ENCODE measurements at places on chromosomes 5 and 9. TPM values are rescaled to one million over a fixed set of nuclear protein-coding genes. Genes with fewer than 3 reads are reported as not detected.

The PCDHB11 gene
- total RNA-seq: 0.49 TPM

The ANKRD33B gene
- 44.5 TPM for total RNA-seq

The CDK5RAP2 gene
- 20.6 TPM for total RNA-seq

The IFNK gene
- 2.3 TPM for total RNA-seq

GRCh38 chr5:50967009-50967562 is 300.6 kb downstream of the PARP8 start:
- no peak for ATAC-seq

DNA sequence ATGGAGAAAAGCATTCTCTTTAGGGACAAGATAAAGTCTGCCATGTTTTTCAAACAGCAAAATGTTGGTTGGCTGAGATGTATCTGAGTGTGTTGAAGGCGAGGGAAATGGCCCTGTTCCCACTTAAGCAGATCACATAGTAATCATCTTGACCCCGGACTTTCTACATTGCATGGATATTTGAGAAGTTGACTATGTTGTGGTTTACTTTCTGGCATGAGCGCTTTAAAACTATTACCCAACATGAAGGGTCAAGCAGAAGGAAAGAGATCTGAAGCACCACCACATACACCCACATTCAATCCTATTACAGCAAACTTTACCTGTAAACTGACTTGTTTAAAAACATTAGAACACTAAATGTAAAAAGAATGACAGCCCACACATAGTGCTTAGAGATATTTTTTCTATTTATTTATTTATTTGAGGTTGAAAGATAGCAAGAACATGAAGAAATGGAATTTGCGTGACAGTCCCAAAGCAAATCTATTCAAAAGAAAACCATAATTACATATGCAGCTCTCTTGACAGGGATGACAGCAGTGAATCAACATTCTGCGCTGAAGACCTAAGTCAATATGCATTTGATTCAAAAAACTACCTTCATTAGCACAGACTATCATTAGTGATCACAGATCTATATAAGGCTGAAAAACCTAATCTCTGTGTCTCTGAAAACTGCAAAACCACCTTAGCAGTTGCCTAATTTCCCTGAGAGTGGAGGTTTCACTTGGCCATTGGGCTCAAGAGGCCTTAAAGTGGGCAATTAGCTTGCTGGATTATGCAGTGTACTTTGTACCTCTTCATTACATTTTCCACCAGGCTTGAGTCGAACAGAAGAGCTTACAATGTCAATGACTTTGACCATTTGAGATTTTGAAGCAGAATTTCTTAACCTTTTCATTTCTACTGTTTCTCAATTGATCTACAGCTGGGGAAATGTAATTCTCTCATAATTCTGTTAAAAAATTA is 195.0 kb downstream of the PDE4D start:
- no peak for ATAC-seq

DNA sequence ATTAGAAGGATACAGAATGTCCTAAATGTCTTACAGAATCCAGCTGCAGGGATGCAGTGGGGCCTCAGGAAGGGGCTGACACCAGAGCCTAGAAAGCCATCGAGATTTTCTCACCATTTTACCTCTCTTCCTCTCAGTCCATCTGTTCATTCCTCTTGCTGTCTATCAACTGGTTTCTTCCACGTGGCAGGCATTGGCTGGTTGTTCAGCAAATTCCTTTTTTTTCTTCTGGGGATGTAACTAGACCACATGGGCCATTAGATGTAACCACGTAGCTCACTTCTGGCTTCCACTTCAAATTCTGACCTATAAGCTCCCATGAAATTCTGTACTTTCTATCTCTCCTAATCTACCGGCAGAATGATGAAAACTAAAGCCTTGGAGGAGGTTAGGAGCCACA is 93.6 kb upstream of the MTAP start:
- ATAC-seq: no peak

DNA sequence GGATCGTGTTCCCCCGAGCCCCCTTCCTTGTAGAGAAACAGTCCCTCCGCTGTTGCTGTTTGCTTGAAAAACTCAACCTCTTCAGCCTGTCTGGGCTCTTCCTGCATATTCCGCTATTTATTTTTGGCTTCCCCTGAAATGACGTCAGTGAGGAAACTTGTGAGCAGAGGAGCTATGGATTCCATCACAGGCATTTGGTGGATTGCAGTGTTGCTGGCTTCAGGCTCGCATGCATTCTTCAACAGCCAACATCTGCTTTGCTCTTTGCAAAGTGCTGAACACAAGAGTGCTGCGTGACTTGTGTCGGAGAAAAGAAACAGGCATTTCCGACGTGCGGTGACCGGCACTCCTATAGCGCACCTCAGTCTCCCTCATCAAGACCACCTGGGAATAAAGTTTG is 232.7 kb downstream of the RFK start:
- ATAC-seq: peak; percentile 77

- ATAC-seq: peak; percentile 76
Observed at GRCh38 chr5:42614509-42614908, 142.1 kb upstream of the CCDC152 start.

GRCh38 chr9:123471843-123472570 is 116.0 kb downstream of the CRB2 start:
- ATAC-seq: no peak

DNA sequence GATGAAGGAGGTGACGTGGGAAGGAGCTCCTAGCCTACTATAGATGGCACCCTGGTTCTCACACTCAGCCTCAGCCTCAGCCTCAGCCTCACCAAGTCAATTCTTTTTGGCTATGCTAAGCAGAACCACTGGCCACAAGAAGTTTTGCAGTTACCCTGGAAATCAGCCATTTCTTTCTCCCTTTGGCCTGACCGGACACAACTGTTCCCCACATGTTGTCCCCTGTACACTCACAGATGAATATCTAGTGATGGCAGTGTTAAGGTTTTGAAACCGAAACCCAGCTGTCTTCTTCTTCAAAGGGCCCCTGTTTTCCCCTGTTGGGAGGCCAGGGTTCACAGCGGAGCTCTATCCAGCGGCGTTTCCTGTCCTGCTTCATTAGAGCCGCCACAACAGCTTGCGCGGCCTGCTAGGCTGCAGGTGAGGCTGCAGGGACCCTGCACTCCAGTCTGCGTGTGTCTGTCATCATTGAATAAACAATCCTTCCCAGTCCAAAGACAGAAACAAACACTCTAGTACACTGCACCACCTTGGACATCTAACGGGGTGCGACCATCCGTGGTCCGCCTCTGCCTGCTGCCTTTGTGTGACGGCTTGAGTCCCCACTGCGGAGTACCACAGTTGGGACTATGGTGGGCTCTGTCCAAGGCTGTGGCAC is 250.5 kb downstream of the DENND1A start:
- ATAC-seq: no peak

DNA sequence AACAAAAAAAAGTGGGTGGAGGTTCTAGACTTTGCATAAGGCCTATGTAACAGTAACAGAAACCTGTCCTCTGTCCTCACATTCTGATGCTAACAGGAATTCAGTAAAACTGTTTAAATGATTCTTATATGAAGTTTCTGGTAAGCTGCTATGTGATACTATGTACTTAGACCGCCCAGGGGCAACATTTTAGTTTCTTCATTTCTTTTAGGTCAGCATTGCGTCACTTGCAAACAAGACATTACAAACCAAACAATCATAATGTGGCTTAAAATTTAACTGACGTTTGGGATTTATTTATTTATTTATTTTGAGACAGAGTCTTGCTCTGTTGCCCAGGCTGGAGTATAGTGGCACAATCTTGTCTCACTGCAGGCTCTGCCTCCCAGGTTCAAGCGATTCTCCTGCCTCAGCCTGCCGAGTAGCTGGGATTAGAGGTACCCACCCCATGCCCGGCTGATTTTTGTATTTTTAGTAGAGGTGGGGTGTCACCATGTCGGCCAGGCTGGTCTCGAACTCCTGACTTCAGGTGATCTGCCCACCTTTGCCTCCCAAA is 44.3 kb downstream of the TENT4A start:
- ATAC-seq: no peak

DNA sequence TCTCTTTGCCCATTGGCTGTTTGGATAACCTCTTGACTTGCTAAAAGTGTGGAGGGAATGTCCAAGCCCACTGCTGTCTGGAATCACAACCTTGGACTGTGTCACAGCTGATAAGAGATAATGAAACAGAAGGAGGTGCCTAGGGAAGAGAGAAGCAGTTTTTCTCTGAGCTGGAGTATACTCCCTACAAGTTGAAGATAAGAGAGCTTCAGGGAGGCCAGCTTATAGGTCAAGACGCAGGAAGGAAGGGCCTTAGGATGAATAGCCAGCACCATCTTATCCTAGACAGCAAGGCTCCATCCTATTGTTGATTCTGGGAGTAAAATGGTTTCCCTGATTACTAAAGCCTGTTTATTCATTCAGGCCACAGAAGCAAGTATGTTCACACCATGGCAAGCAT is 244.7 kb downstream of the NPR3 start:
- ATAC-seq: no peak

DNA sequence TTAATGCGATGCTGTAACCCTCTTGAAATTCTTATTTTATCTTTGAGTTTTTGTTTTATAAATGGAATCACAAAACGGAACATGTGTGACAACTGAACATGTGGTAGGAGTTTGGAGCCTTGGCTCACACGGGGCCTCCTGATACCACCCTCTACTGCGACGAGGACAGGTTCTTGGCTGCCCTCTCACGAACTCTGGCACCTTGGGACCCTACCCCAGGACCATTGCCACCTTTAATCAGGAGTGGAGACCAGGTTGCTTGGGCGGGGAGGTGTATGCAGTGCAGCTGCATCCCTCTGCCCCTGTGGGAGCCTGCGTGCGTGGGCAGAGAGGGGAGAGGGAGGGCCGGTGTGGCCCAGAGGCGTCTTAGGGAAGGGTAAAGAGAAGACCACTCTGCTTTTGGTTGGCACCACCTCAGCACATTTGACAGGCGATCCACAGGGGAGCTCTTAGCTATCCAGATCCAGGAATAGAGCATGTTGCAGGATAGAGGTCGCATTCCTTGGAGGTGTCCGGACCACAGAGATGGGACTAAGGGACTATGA is 753.9 kb upstream of the PTPRD start:
- ATAC-seq: no peak

- ATAC-seq: no peak
Observed at GRCh38 chr9:124054582-124055227, 43.1 kb downstream of the LHX2 start.

GRCh38 chr5:62100201-62100600 is 205.8 kb upstream of the KIF2A start:
- ATAC-seq: peak; percentile 84

DNA sequence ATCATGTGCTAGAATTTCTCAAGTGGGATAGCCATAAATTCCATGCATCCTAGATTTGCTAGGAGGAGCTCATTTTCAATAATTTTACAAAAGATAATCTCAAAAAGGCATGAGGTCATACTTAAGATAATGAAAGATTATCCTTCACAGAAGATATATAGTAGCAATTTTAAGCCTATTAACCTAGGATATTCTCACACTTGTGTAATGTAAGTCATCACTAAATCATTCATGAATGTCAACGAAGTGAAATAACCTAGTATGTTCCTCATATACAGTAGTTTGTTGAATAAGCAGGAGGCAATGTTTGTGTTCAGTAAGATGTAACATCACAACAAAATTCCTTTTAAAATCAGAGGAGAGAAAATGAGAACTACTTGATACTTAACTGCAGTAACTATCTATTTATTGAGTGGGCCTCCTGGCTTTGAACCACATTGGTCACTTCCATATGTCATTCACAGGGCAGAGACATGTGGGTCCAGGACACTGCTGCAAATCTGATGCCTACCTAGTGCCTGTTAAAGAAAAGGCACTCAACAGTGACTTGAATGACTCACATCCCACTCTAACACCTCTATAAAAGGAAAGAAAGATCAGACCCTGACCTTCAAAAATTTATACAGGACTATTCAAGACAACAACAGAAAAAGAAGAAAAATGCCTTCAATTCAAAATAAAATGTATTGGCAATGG is 8.2 kb downstream of the LIFR start:
- ATAC-seq: peak; percentile 29

DNA sequence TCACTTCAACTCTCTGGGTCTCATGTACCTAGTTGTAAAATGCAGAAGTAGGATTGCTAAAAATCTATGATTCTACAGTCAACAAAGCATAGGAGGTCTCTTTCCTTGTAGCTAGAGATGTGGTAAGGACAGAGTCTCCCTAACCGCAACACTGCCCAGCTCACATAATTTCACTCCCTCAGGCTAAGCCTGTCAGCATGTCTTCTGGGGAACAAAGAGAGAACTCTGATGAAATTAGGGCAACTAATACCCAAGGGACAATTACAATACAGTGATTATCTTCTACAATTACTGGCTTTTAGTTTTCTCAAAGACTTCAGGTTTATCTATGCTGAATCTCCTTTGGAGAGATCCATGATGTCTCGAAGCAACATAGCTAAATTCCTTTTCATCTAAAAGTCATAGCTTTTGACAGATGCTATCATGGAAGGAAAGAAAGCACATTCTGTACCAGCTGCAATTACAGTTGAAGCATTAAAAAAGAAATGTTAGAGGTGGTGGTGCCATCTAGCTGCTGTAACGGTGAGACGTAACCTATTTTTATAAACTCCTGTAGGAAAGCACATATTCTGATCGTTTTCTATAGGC is 141.1 kb upstream of the TARS1 start:
- ATAC-seq: peak; percentile 77

DNA sequence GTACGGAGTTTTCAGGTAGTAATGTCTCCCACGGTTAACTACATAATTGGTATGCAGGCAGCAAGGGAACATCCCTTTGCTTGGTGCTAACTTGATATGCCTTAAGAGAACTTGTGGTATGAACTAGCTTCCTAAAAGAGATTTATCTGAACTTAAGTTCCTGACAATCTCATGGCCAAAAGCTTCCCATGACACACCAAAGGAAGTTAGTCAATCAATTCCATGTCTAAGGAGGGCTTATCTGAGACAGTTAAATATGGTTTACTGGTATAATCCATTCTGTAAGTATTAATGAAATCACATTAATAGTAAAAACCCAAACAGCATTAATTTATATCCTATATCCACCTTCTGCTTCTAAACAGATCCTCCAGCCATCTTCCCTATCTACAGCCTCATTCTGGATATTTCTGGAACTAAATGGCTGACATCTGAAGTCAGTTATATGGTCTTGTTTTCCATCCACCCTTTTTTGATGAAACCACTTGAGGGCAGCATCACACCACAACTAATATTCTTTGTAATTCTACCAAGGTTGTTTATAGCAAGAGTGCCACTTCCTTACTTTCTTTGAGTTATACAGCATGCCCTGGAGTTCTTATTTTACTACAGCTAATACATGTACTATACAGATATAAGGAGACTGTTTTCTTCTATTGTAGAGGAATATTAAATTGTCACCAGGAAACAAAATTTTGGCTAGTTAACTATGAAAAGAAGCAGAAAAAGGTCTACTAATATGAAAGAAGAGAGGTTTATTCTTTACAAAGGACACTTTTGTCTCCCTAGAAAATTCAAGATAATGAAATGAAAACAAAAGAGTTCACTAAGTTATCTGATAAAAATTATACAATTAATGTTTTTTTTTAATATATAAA is 34.7 kb downstream of the SHOC1 start:
- ATAC-seq: no peak

GRCh38 chr5:72908664-72909063 is 47.2 kb upstream of the FCHO2 start:
- peak; percentile 56 for ATAC-seq
